Nephron progenitor cell (in vitro differentiated cells): ENCODE measurements at places on chromosomes 2 and 18.
A peak's percentile ranks its signal among the peaks of the same experiment; 100 is the strongest.

- no peak overlapping the region for H3K27ac ChIP-seq
- peaks cover 37% of the 10 kb centered on the region for H3K4me1 ChIP-seq
- H3K36me3 ChIP-seq: peaks cover 30% of the 10 kb centered on the region
- H3K4me3 ChIP-seq: peak overlapping the region; percentile 52
Measured at GRCh38 chr2:99156891-99157290, 2.1 kb downstream of the LIPT1 start.

- no peak for DNase-seq
- peaks cover 36% of the 10 kb centered on the region for H3K4me1 ChIP-seq
- H3K27me3 ChIP-seq: peaks cover 4% of the 10 kb centered on the region
- H3K4me3 ChIP-seq: no peak overlapping the region
- no peaks in the 10 kb centered on the region for H3K36me3 ChIP-seq
Measured at GRCh38 chr2:16181062-16181740, 240.9 kb downstream of the MYCN start.

- H3K36me3 ChIP-seq: peaks cover 35% of the 10 kb centered on the region
- no peaks in the 10 kb centered on the region for H3K27me3 ChIP-seq
- H3K4me3 ChIP-seq: no peak overlapping the region
- peak overlapping the region; percentile 23 for H3K27ac ChIP-seq
- no peak for DNase-seq
- peaks cover 40% of the 10 kb centered on the region for H3K4me1 ChIP-seq
Measured at GRCh38 chr2:174996622-174997021, 8.6 kb downstream of the CHN1 start.

DNA sequence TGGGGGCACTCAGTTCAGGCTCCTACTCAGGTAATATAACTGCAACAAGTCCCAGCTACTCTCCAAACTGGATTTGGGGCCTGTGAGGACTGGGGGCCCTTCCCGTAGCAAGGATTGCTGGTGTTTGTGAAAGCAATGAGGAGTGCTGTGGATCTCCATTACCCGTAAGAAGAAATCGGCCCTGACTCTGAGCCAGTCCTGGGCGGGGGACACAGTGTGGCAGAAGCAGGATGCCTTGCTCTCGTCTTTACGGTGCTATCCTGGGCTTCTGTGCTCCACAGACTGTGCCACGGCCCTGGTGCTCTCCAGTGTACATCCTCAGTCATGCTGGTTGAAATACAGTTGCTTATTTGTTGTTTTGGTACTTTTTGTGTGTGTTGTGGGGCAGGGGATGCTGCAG lies 172.9 kb downstream of the NDUFA10 start:
- H3K36me3 ChIP-seq: no peaks in the 10 kb centered on the region
- DNase-seq: no peak
- peaks cover 10% of the 10 kb centered on the region for H3K4me1 ChIP-seq
- H3K27me3 ChIP-seq: peaks cover 10% of the 10 kb centered on the region

DNA sequence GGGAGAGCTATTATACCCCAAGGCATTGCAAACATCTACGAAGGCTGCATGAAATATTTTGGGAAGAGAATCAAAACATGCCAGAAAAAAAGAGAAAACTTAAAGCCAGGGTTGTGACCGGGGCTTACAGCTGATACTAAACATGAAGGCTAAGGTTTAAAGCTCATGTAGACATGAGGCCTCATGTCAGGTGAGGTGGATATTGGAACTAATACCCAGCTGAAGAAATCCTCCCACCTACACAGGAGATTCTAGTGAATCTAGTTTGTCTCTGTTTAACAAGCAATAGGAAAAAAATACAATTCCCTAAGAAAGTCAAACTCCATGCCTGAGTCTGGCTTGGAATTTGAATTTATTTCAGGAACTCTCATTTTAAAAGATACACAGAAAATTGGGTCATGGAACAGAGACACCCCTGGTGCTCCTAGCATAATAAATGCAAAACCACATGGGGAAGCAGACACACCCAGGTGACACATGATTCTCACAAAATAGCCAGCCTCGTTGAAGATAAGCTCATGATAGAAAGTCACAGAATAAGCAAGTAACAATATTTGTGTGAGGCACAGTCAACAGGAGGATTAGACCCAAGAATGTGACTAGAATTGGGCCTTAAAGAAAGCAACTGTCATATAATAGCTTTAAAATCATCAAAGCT lies 42.2 kb downstream of the UPP2 start:
- H3K4me3 ChIP-seq: no peak overlapping the region
- no peak overlapping the region for H3K27ac ChIP-seq

DNA sequence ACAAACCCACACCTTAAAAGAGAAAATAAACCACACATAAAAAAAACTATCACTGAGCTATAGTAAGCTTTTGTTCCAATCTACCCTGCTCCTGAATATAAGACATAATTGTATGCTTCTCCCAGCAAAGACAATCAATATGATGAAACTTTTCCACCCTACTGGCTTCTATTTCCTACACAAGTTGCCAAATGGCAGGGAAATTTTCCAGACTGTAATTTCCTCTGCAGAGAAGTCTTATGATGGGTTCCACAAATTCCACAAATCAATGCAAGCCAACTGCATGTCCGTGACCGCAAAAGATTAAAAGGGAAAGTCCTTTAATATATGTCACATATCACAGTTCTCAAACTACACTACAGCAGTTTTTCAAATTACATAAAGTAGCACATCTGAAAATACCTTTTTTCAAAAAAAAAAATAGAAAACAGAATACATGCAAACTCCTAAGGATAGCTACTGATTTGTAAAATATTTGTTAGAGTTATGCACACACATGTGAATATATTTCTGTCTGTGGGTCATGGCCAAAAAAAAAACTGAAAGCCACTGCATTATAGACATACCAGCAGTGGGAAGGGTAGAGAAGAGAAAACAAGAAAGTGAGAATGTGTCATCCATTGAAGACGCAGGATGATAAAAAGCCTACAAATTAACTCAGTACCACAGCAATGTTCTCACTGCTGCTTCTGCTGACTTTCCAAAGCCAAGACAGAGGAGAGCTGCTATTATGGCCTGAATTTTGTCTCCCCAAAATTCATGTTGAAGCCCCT lies 61.4 kb downstream of the RPL31 start:
- no peaks in the 10 kb centered on the region for H3K27me3 ChIP-seq
- H3K4me1 ChIP-seq: peaks cover 36% of the 10 kb centered on the region
- no peak overlapping the region for H3K4me3 ChIP-seq
- H3K36me3 ChIP-seq: peaks cover 14% of the 10 kb centered on the region
- peak overlapping the region; percentile 79 for H3K27ac ChIP-seq
